Activated naive CD8-positive, alpha-beta T cell treated with anti-CD3 and anti-CD28 coated beads for 36 hours (primary cell): ENCODE measurements at places on chromosomes 4 and X.

- H3K27ac ChIP-seq: peak overlapping the region; percentile 19
- no peaks in the 10 kb centered on the region for H3K27me3 ChIP-seq
- peaks cover 20% of the 10 kb centered on the region for H3K4me1 ChIP-seq
- H3K4me3 ChIP-seq: no peak overlapping the region
- H3K36me3 ChIP-seq: peaks cover 1% of the 10 kb centered on the region
Measured at GRCh38 chr4:142817442-142817841, 28.7 kb downstream of the INPP4B start.

DNA sequence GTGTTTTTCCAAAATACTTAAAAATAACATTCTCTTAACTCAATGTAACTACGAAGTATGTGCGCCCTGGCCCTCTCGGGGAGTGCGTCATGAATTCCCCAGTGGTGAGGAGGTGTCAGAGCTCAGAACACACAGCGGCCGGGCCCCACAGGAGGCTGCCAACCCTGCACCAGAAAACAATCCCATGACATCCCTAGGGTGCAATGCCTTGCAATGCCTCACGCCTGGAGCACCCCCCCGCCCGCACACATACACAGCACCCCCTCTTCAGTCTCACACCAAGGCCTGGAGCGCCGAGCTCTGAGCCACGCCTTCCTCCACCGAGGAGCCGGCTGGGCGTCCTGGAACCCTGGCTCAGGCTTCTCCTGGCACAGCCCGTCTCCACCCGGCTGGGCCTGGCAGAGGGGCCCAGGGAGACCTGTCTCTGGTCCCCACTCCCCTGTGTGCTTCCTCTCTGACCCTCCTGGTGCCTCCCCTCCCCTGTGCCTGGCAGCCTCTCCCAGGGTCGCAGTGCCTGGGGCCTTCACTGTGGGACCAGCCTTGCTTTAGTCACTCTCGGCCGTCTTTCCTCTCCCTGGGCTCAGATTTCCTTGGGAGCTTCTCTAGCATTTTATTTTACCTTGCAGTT lies 108.2 kb upstream of the ADRA2C start:
- no peaks in the 10 kb centered on the region for H3K4me1 ChIP-seq
- H3K36me3 ChIP-seq: no peaks in the 10 kb centered on the region
- no peak overlapping the region for H3K27ac ChIP-seq
- no peak overlapping the region for H3K4me3 ChIP-seq
- DNase-seq: no peak
- peaks cover 17% of the 10 kb centered on the region for H3K27me3 ChIP-seq

GRCh38 chrX:94366616-94367015 lies 692.6 kb downstream of the FAM133A start:
- no peak for DNase-seq
- no peaks in the 10 kb centered on the region for H3K27me3 ChIP-seq
- no peaks in the 10 kb centered on the region for H3K36me3 ChIP-seq
- no peak overlapping the region for H3K27ac ChIP-seq

- no peaks in the 10 kb centered on the region for H3K4me1 ChIP-seq
- DNase-seq: no peak
- no peak overlapping the region for H3K27ac ChIP-seq
- H3K36me3 ChIP-seq: no peaks in the 10 kb centered on the region
- no peak overlapping the region for H3K4me3 ChIP-seq
Measured at GRCh38 chr4:104129243-104129642, 365.5 kb downstream of the CXXC4 start.

DNA sequence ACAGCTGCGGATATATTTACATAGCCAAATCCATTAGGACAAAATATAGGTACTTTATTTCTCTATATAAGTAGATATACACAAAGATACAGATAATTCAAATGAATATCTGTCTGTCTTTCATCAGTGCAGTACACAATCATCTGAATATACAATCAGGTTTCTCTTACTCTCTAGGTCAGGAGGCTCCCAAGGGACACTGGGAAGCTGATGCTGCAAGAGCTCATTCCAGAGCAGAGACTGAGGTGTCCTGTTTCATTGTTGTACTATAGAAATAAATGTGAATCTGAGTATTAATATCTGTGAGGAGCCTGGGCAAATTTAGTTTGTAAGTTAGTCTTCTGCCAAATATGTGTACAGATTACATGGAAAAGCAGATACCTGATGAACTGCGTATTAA lies 4.2 kb downstream of the TLL1 start:
- H3K27ac ChIP-seq: no peak overlapping the region
- no peak overlapping the region for H3K4me3 ChIP-seq
- no peak for DNase-seq
- peaks cover 2% of the 10 kb centered on the region for H3K4me1 ChIP-seq
- H3K36me3 ChIP-seq: no peaks in the 10 kb centered on the region

GRCh38 chrX:87621697-87622096 lies 104.1 kb downstream of the KLHL4 start:
- no peaks in the 10 kb centered on the region for H3K4me1 ChIP-seq
- H3K27me3 ChIP-seq: no peaks in the 10 kb centered on the region
- no peaks in the 10 kb centered on the region for H3K36me3 ChIP-seq
- DNase-seq: no peak
